ENCODE measurements at places on chromosomes 2 and 18.

- peak; percentile 9 for DNase-seq
These were observed 2.4 kb downstream of the SPRED2 start for GRCh38 chr2:65429786-65430602.

DNA sequence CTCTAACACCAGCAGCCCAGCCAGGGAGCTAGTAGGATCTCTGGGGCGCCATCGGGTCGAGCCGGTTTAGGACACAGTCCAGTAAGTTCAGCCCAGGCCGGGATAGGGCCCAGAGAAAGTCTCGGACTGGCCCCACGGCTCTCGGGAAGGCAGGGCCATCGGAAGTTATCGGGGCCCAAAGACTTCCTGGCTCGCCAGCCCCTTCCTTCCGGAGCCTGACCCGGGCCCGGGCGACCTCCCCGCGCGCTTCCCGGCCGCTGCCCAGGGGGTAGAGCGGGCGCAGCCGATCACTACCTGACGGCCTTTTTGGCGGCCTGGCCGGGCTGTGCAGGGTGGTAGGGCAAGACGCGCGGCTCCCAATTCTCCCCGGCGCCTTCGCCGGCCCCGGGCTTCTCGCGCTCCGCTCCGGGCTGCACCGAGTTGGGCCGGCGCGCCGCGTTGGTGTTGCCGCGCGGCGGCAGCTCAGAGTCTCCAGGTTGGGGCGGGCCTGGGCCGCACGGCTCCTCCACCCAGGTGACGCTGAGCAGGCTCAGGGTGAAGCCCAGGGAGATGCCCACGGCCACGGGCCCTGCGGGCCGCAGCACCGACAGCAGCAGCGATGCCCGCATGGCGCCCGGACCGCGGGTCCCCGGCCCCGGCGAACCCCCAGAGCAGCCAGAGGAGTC, 546 bp downstream of the CHPF start:
- peak; percentile 71 for DNase-seq

DNA sequence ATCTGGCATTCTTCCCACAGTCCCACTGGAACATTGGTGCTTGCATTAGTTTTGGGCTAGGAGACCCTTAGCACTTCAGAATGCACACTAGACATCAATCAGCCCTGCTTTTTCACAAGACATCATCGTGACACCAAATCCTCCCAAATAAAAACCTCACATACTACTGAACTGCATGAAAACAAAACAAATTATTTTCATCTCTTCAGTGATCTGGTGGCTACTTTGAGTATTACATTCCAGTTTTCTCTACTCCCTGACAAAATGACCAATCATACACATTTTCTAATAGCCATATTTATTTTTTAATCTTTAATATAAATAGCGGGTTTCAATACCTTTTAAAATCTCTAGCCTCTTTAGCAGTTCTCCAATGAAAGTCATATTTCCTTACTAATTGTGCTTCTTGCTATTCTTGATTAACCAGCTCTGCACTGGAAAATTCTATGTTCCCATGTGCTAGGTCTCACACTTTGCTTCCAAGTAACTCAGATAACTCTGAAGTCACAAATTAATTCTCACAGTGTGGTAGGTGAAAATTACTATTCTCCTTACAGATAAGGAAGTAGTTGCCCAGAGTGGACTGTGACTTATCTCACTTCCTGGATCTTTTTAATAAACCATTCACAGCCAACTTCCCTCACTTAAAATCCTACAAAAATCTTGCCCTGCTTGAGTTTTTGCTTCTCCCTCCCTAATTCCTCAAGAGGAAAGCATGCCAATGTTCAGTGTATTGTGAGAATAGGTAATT, 82.5 kb upstream of the EPB41L3 start:
- no peak for DNase-seq

DNA sequence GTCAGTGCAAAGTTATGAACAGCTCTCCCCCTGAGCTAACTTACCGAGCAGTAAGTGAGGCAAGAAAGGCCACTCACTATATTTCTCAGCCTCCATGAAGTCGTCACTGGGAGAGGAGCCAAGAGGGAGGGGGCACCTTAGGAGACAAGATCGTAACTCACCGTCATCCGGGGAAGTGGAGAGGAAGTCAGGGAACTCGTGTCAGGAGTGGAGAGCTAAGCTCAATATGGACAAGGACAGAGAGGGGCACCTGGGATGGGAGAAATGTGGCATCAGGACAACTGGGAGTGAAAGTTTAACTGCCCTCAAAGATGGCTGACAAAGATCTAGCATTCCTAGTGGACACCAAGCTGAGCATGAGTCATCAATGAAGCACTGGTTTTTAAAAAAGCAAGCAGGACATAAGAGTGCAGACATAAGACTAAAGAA, 37.1 kb downstream of the BCL11A start:
- DNase-seq = peak; percentile 82

DNA sequence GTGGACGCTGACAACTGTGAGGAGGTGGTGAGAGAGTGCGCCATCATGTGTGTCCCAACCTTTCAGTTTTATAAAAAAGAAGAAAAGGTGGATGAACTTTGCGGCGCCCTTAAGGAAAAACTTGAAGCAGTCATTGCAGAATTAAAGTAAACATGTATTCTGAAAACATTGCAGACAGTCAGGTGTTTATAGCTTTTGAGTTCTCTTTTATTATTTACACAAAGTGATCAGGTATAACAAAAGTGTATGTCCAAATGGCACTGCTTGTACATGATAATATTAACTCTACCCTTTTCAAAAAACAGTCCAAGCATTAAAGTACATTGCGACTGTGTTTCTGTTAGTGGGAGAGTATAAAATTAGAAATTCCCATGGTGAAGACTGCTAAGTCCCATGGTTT, 2.2 kb downstream of the TXNDC2 start:
- no peak for DNase-seq

DNA sequence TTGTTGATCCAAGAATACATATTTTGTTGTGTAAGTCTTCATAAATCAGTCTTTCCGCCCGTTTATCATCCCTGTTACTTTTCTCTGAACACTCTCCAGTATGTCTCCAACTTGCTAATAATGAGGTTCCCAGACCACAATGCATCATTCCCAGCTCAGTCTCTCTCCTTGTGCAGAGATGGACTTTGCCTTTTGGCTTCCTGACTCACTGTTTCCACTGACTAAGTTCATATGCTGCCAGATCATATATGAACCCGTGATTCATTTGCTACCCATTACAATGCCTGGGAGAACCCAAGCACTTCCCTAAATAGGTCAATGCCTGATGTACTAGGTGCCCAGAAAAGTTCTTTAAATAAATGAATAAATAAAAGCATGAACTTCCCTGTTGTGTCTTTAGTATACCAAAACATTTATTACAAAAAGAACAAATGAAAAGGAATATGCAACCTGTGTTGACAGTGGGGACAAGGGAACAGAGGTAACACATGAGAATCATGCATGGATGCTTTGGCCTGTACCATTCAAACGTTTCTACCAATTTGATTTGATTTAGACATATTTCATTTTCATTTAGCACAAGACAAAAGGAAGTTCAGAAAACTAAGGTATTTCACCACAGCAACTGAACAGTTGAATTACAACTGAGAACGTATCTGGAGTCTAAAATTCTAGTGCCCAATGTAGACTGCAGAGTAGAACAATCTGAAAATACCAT, 215.4 kb upstream of the HNRNPA3 start:
- peak; percentile 20 for DNase-seq

GRCh38 chr2:212245880-212246279, 292.7 kb downstream of the ERBB4 start:
- DNase-seq = no peak

DNA sequence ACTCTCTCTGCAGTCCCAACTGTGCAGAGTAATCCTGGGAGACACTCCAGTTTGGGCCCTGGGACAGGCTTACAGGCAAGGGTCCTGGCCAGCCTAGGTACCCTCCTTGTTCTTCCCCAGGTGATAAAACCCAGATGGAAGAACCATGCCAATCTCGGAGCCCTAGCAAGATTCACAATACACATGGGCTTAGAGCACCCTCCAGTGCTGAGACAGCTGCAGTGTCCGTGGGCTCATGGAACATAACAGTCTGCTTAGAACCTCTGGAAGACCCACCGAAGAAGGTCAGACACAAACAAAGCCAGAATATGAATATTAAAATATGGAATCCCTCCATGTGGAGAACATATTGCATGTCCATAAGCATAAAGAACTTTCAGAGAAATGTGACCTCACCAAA, 568.1 kb downstream of the KCNJ3 start:
- DNase-seq = no peak

DNA sequence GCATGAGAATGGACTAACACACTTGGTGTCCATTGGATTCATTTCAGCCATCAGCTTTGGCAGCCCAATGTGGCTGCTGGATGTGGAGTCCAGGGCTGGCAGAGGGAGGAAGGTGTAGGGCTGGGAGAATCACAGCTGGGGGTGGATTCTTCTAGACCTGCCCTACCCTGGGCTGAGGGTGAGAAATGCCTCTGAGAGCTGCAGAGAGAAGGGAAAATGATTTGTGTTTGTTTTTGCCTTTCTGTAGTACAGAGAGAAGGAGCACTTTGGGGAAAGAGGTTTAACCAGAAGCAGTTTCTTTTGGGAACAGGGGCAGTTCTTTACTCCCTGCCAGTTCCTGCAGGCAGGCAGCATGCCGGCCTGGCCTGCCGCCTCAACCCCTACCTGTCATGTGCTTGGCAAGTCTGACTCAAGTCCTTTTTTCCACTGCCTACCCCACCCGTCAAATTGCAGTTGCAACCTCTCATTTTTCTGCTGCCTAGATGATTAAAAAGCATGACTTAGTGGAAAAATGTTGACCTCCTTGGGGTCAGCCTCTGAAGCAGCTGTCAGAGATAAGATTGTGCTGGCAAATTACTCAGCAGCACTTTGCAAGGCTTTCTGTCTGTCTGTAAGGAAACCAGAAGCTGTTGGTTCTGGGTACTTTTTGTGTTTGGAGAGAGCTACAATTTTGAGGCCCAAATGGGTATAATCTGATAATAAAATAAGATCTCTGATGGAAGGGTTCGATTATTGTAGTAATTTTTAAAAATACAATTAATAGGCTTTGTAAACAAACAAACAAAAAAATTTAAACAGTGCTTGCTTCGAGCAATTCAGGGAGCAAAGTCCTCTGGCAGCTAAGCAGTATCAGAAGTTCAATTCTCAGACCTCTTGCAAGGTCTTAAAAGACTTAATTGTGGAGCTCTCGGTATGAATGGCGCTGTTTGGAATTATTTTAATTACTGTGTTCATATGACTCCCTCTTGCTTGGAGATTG, 21.7 kb downstream of the LBH start:
- peak; percentile 83 for DNase-seq
